ENCODE measurements at places on chromosomes 12 and 14. TPM values are rescaled to one million over a fixed set of nuclear protein-coding genes. Genes with fewer than 3 reads are reported as not detected.

The ACSM4 gene
- not detected for total RNA-seq

The L3HYPDH gene
- total RNA-seq, result 47.3 TPM

The SYCP3 gene
- 0.20 TPM for total RNA-seq

The FGF6 gene
- total RNA-seq, result not detected

The RFLNA gene
- 1.7 TPM for total RNA-seq

The CMKLR1 gene
- 34.5 TPM for total RNA-seq

The DEPDC4 gene
- 4.2 TPM for total RNA-seq

- DNase-seq, result no peak
Observed at GRCh38 chr12:6786416-6787094, 2.8 kb upstream of the CD4 start.

GRCh38 chr14:91444335-91445020 is 26.9 kb upstream of the CCDC88C start:
- no peak for DNase-seq

GRCh38 chr12:108798551-108799221 is 58.7 kb downstream of the SSH1 start:
- DNase-seq, result no peak

DNA sequence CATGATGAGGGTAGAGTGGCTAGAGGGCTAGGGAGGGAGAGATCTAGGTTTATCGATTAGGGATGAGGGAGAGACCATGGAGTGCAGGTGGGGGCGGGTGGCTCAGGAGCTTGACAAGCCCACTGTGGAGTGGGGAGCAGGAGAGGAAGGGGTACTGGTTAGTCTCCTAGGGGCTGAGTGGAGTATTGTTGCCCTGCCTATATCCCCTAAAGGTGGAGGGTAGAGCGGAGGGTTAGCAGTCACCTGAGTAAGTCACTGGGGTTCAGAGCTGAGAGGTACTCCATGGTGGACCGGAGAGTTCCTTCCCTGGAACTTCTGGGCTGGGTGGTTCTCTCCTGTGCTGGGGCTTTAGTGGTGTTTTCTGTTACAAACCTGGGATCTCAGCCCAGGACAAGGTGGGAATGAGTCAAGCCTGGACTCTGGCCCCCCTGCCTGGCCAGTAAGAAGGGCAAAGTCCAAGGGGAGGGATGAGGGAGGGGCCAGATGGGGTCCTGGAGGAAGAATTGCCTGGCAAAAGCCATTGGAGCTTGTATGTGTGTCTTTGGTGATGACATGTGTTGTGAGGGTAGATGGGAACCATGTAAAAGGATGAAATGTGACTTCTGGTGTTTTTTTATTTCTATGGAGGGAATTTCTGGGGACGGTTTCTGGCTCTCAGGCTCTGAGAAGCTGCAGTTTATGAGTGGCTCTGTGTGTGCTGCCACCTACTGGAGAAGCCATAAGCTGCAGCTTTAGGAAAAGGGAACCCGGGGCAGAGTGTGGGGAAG is at the start of gene CIDEB:
Gene CIDEB, minus strand, starts transcription at position 403 of the 767 bp plus-strand sequence. Its CDS starts 119 bp downstream, at position 284.
- peak; percentile 53 for DNase-seq

- DNase-seq, result peak; percentile 50
Observed at GRCh38 chr12:124550123-124551089, 17.0 kb downstream of the NCOR2 start.

- peak; percentile 41 for DNase-seq
Observed at GRCh38 chr14:94110552-94111181, at the start of gene IFI27. TSS of gene IFI27 (plus strand) at chr14:94110736.

DNA sequence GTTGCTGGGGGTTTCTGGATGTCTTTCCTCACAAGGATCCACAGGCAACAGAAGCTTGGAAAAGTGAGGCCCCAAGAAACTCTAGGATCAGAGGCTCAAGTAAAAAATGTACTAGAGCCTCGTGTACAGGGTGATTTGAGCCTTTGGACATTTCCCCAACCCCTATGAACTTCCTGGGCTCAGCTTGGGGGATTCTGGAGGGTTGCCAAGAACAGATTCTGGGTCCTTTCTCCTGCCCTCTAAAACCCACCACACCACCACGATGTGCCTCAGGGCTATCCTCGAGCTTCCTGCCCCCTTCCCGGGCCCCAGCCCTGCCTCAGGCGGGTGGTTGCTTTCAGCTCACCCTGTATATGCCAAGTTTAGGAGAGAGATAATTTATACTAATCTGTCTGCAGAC is 583 bp downstream of the FAM186B start:
- no peak for DNase-seq

GRCh38 chr14:104633276-104634137 is 28.9 kb upstream of the TMEM179 start:
- DNase-seq, result no peak

DNA sequence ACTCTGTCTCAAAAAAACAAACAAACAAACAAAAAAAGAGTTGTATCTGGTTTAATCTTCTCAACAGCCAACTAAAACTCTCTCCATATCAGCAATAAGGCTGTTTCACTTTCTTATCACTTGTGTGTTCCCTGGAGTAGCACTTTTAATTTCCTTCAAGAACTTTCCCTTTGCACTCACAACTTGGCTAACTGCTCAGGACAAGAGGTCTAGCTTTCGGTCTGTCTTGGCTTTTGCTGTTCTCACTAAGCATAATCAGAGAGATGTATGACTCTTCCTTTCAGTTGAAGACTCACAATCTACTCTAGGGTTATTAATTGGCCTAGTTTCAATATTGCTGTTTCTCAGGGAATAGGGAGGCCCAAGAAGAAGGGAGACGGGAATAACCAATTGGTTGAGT is 12.3 kb downstream of the NEMP1 start:
- DNase-seq, result no peak

- no peak for DNase-seq
Observed at GRCh38 chr14:104889375-104889757, 24.3 kb downstream of the CEP170B start.

- peak; percentile 90 for DNase-seq
Observed at GRCh38 chr12:112839386-112839972, 47.9 kb downstream of the RPH3A start.

- no peak for DNase-seq
Observed at GRCh38 chr14:53010193-53011040, 59.6 kb upstream of the FERMT2 start.

GRCh38 chr14:28778138-28779117 is 11.8 kb downstream of the FOXG1 start:
- DNase-seq, result no peak

DNA sequence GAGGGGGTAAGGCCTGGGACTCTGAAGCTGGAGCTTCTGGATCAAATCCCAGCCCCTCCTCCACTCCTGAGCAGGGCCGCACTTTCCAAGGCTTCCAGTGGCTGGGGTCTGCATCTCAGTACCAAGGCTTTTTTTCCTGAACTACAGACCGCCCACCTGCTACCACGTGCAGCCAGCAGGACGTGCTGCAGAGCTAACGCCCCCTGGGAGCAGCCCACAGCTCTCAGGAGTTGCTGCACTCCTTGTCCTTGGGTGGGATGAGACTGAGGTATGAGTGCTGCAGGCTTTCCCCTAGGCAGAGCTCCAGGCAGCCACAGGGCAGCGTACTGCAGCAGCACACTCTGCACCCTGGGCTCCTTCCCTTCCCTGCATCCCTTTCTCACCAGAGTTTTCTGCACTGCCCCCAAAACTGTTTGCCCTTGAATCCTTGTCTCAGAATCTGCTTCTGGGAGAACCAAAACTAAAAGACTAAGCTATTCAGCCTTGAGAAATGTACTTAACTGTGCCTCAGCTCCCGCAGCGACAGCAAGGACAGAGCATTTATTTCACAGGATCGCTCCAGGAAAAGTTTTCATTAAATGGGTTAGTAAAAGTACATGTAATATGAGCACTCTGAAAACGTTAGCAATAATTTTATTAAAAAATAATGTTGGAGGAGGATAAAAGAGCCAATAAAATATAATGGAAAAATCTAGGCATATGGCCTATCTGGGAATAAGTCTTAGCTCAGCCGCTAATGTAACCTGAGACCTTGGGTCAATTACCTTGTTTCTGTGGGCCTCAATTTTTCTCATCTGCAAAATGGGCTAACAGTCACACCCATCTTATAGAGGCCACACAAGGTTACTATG is 25.5 kb downstream of the RBM19 start:
- no peak for DNase-seq

DNA sequence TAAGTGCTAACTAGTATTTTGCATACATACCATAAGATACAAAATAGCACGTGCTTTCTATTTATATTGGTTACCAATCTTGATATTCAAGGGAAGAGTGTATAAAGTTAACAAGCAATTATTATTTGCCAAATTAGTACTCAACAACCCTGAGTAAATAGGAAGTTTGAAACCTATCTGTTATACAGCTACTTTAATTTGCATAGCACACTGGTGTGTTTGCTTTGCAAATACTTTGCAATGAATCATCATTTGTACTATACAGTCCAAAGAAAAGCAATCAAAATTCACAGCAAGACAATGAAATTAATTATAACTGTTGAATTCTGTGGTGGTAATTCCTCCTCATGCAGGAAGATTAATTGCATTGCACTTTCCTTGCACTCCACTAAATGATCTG is 469.1 kb downstream of the PRKD1 start:
- no peak for DNase-seq

- no peak for DNase-seq
Observed at GRCh38 chr14:43449291-43449690, 1057.8 kb downstream of the FSCB start.

GRCh38 chr12:98109266-98109665 is 406.1 kb upstream of the TMPO start:
- DNase-seq, result no peak

GRCh38 chr12:56836800-56837663 is 73.9 kb downstream of the HSD17B6 start:
- peak; percentile 84 for DNase-seq

- DNase-seq, result no peak
Observed at GRCh38 chr14:36105401-36105800, 71.1 kb downstream of the PTCSC3 start.

DNA sequence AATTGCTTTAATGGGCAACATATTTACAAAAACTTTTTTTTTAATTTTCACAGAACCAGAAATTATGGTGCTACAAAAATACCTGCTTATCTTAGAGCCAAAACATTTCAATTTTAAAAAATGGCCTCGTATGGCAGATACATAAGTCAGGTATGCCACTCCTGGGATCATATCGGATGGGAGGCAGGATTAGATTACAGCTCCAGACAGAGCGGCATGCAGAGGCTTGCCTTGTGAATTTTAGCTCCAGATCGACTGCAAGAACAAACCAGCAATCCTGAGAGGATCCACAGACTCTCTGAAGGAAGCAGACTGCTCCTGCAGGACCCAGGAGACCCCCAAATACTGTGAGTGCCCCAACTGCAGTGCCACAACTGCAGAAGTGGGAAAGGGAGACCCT is 169.3 kb upstream of the AMIGO2 start:
- DNase-seq, result no peak

DNA sequence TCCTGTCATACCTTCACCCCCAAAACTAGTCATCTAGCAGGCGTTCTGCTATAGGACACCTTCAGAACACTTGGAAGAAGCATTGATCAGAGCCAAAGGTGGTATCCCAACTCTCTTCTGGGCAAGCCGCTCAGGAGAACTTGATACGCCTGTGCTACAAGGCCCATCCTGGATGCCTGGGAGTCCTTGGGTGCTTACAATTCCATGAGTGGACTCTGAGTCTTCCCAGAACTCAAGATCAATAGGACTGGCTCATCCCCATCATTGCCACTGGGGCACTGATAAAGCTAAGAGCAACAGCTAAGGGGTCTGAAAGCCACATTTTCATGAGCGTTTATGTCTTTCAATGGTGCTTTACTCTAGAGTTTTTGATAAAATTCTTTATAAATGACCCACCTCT is 1.9 kb downstream of the SPTB start:
- DNase-seq, result no peak

DNA sequence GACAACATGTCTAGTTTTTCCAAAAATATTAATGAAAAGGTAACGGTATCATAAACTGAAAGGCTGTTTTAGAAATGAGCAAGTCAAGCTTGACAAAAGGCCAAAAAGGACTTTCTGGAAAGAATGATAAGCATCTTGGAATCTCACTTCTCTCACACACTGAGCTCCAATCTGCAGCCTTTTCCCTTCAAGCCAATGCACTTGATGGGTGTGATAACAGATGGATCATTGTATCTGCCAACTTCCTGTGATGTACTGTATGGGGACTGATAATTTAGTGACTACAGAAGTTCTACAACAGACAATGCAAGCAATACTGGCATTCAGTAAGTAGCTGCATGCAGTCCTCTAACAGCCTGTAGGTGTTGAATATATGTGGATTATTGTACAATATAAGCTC is 147.1 kb downstream of the MED13L start:
- DNase-seq, result peak; percentile 75

GRCh38 chr12:2539938-2540337 is 254.8 kb upstream of the FKBP4 start:
- DNase-seq, result no peak

Data from RPMI7951 (cell line).